ENCODE measurements at places on chromosomes 12 and 14. TPM values are rescaled to one million over a fixed set of nuclear protein-coding genes. Genes with fewer than 3 reads are reported as not detected.

DACT1 gene
- total RNA-seq = 4.3 TPM

KRR1 gene
- total RNA-seq = 21.3 TPM

CYP46A1 gene
- 0.55 TPM for total RNA-seq

CDCA4 gene
- total RNA-seq = 42.9 TPM

EIF2S3B gene
- total RNA-seq = 0.51 TPM

CLEC4D gene
- not detected for total RNA-seq

KLHDC1 gene
- 5.6 TPM for total RNA-seq

ANAPC7 gene
- total RNA-seq = 42.0 TPM

EPYC gene
- not detected for total RNA-seq

FAM181A gene
- total RNA-seq = not detected

DYNLL1 gene
- 529 TPM for total RNA-seq

ITGB7 gene
- total RNA-seq = 8.1 TPM

CIROP gene
- total RNA-seq = not detected

BICDL1 gene
- 140 TPM for total RNA-seq

NFE2 gene
- 12.9 TPM for total RNA-seq

TM7SF3 gene
- total RNA-seq = 76.1 TPM

SMIM41 gene
- not detected for total RNA-seq

GSC gene
- total RNA-seq = 0.52 TPM

KRT6A gene
- total RNA-seq = 84.0 TPM

KRT71 gene
- total RNA-seq = 0.32 TPM

PARPBP gene
- total RNA-seq = 1.2 TPM

SERPINA3 gene
- 9.9 TPM for total RNA-seq

KLRG1 gene
- total RNA-seq = not detected

ANO2 gene
- 1.3 TPM for total RNA-seq

A2M gene
- total RNA-seq = 37.5 TPM

IL22 gene
- total RNA-seq = not detected

MAP1LC3B2 gene
- total RNA-seq = 2.5 TPM

CRACR2A gene
- 9.9 TPM for total RNA-seq

CLEC9A gene
- total RNA-seq = not detected

Measured in lower leg skin (tissue), 4 donors.